Activated CD4-positive, CD25-positive, alpha-beta regulatory T cell (primary cell): ENCODE measurements at places on chromosomes 12 and 14.

DNA sequence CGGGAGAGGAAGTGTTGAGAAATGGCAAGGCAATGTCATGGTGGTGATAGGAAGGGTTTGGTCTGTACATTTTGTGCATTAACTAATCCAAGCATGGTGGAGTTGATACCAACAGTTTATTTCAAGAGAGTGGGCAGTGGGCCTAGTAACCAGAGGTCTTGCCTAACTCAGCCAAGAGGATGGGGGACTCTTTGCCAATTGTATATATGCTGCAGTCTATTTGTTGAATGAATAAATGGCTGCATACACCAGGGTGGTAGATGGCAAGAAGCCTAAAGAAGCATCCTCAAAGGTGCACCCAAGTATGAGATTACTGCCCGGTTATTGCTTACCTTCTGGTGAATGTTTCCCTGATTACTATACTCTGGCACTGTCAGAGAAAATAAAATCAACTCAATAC, 295.9 kb downstream of the ITPR2 start:
- no peak for DNase-seq

- no peak for DNase-seq
Measured at GRCh38 chr12:113278633-113279032, 56.3 kb downstream of the SLC8B1 start.

GRCh38 chr12:22034709-22035506, 11.1 kb upstream of the CMAS start:
- no peak for DNase-seq

DNA sequence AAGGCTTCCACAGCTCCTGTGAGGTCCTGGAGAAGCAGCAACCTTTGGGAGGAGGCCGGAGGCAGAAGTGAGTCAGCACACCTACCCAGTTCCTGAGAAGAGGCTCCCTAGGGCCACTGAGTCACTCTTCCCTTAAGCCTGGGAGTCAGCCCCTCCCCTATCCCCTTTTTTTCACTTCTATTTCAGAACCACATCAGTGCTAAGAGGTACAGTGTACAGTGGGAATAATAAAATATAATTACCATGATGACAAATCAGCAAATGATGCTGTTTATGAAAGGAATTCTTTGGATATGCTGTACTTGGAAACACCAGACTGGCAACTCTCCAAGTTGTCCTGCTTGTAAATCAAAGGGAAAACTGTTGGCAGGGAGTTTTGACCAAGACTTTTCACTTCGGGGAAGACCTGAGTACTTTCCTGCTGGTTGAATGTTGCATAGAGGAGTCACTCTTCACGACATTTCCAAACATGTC, 7.8 kb upstream of the TBPL2 start:
- DNase-seq: no peak
